ENCODE measurements at places on chromosomes 2 and 18. TPM values are rescaled to one million over a fixed set of nuclear protein-coding genes. Genes with fewer than 3 reads are reported as not detected.

The STK11IP gene
- total RNA-seq: 35.3 TPM

The IL37 gene
- not detected for total RNA-seq

The RPL31 gene
- 1,127 TPM for total RNA-seq

The SLC39A10 gene
- total RNA-seq: 55.6 TPM

The PJVK gene
- total RNA-seq: 1.5 TPM

The KCNE4 gene
- not detected for total RNA-seq

The TET3 gene
- 18.8 TPM for total RNA-seq

The B3GNT2 gene
- total RNA-seq: 30.6 TPM

Measured in activated CD4-positive, alpha-beta T cell treated with anti-CD3 and anti-CD28 coated beads, Interleukin-2, amount 10 ng/mL, durations not matched to agents 7 days and 5 days (primary cell).